ENCODE measurements at places on chromosomes 5 and 9. TPM values are rescaled to one million over a fixed set of nuclear protein-coding genes. Genes with fewer than 3 reads are reported as not detected.

PCDHGC4 gene
- 4.0 TPM for total RNA-seq

- no peak overlapping the region for H3K27ac ChIP-seq
- no peak overlapping the region for H3K4me3 ChIP-seq
- no peaks in the 10 kb centered on the region for H3K27me3 ChIP-seq
- DNase-seq = peak; percentile 67
- peaks cover 24% of the 10 kb centered on the region for H3K36me3 ChIP-seq
Measured at GRCh38 chr9:112366591-112366990, 13.3 kb upstream of the HSDL2 start.

- no peaks in the 10 kb centered on the region for H3K4me1 ChIP-seq
- H3K36me3 ChIP-seq = no peaks in the 10 kb centered on the region
- no peak overlapping the region for H3K4me3 ChIP-seq
- no peaks in the 10 kb centered on the region for H3K27me3 ChIP-seq
- H3K27ac ChIP-seq = no peak overlapping the region
Measured at GRCh38 chr9:132365986-132366385, 11.2 kb upstream of the SETX start.

DNA sequence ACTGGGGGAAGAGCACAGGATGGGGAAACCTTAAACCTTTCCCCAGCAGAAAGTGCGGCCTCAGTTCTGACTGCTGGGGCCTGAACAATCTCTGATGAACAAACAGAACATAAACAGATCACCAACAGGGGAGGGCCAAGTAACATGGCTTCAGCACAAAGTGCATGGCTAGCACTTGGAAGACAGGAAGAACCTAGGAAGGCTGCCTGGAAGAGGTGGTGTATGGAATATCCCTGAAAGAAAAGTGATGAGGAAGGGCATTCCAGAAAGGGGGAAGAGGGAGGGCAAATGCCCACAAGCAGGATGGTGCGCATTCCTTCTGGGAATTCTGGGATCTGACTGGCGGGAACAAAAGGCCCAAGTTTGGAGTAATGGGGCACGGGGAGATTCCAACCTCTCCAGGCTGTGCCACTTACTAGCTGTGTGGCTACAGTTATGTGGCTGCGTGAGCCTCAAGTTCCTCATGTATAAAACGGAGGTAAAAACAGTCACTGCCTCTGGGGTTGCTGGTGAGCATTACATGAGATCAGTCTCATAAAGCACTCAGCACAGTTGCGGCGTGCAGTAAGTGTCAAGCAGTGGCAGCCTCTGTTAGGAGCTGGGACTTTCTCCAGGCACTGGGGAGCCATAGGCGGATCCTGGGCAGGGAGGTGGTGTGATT is 1.6 kb downstream of the PDGFRB start:
- H3K27me3 ChIP-seq = no peaks in the 10 kb centered on the region
- peaks cover 4% of the 10 kb centered on the region for H3K4me1 ChIP-seq
- H3K36me3 ChIP-seq = no peaks in the 10 kb centered on the region
- DNase-seq = no peak

DNA sequence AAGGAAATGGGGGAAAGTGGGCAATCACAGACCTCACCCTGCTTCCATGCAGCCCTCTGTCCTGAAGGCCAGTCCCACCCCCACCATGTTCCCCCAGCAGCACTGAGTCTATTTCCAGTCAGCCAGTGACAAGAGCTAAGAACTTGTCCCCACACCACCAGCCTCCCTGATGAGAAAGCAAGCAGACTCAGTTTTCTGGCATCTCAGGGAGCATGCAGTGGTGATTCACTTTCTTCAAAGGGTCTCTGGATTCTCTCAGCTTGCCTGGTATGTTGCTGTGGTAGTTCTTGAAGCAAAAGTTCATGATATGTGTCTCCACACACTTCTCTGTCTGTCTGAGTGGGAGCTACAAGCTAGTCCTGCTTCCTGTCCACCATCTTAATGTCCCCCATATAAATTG is 799.9 kb upstream of the TYRP1 start:
- no peak overlapping the region for H3K4me3 ChIP-seq
- H3K27me3 ChIP-seq = no peaks in the 10 kb centered on the region
- H3K36me3 ChIP-seq = peaks cover 4% of the 10 kb centered on the region
- no peak overlapping the region for H3K27ac ChIP-seq

GRCh38 chr9:129716091-129716490 is 36.8 kb downstream of the PTGES start:
- H3K27me3 ChIP-seq = no peaks in the 10 kb centered on the region
- no peak overlapping the region for H3K27ac ChIP-seq
- no peaks in the 10 kb centered on the region for H3K4me1 ChIP-seq

Data from H9 (cell line).